ENCODE measurements at places on chromosomes 1 and 21. TPM values are rescaled to one million over a fixed set of nuclear protein-coding genes. Genes with fewer than 3 reads are reported as not detected.

- no peak for DNase-seq
These were observed 47.9 kb upstream of the EDEM3 start for GRCh38 chr1:184802354-184803179.

DNA sequence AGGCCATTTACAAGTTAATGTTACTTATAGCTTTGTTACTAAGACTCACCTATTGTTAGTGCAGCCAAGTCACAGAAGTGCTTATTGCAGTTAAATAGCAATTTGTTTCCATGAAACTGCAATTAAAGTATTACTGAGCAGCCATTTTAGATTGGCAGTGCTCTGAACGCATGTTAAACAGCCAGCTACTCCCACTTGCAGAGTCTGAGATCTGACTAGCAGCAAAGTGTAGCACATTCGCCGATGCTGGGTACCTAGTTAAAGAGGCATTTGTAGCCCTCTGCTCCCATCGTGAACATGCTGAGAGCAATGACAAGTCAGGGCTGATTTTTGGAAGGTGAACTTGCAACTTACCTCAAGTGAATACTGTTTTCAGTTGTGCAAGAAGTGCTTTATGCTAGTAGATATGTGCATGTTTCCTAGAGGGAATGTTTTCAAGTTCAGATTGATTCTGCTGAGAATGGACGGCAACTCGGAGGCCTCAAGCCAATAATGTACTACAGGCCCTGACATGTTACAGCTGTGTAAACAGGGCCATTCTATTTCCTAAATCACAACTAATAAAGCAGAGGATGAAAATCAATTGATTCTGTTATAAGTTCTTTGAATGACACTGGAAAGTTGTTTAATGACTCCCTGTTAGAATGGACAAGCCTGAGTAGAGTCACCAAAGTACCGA lies 19.8 kb downstream of the LMO4 start:
- DNase-seq = no peak

DNA sequence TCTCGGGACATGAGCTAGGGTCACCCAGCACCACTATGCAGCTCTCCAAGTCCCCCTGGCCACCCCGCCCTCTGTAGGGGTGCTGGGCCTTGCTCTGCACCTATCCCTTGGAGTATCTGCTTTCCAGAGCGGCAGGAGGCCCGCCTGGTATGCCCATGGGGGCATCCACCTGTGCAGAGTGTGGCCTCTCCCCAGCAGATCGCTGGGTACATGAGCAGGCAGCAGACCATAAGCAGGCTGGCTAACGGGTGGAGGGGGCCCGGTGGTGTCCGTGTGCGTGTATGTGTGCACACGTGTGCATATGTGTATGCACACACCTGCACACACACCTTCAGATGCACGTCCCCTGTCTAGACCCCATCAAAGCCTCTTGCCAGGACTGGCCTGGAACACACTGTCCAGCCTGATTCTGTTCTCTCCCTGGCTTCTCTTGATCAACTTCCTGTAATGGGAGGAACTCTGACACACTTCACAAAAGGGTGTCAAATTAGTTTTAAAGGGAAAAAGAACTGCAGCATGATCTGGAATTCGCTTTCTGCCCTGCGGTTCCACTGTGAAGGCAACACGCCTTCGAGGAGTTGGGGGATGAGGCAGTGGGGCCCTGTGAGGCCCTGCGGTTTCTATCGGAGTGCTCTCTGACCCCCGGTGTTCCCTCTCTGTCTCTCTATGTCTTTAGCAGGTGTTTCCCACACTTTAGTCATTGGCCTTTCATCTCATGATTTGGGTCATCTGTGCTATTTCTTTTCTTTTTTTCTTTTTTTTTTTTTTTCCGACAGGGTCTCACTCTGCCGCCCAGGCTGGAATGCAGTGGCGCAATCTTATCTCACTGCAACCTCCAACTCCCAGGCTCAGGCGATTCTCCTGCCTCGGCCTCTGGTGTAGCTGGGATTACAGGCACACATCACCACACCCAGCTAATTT lies 17.2 kb upstream of the NPHP4 start:
- DNase-seq = no peak

DNA sequence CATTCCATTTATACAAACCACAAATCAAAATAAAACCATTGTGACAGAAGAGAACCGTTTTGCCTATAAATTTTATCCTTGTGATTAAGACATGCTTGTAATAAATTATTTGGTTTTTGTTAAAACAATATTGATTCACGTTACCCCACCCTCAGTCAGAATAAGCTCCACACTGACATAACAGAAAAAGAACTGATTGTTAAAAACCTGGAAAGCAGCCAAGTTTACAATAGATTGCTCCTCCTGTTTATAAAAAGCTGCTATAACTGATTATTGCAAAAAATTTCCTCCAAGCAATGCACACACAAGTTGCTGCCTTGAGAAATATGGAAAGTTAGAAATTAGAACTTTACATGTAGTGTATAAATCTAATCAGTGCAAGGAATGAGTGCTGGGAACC lies 263.5 kb downstream of the SETD4 start:
- no peak for DNase-seq

GRCh38 chr1:222114536-222115156 lies 372.8 kb upstream of the DUSP10 start:
- no peak for DNase-seq

Gene RAB25
- polyA plus RNA-seq = 1.8 TPM

Gene CAMK1G
- not detected for polyA plus RNA-seq

Gene PDZK1
- polyA plus RNA-seq = not detected

Gene PGBD5
- polyA plus RNA-seq = not detected

Gene GBP6
- polyA plus RNA-seq = not detected
